ENCODE measurements at places on chromosomes 7 and 10.

- DNase-seq: no peak
These were observed 42.8 kb upstream of the POM121L12 start for GRCh38 chr7:52992479-52993162.

- no peak for DNase-seq
These were observed 14.0 kb downstream of the AP5Z1 start for GRCh38 chr7:4789194-4790077.

GRCh38 chr10:116108095-116108494, 164.9 kb downstream of the GFRA1 start:
- no peak for DNase-seq

- no peak for DNase-seq
These were observed 76.5 kb upstream of the FGL2 start for GRCh38 chr7:77276120-77276519.

DNA sequence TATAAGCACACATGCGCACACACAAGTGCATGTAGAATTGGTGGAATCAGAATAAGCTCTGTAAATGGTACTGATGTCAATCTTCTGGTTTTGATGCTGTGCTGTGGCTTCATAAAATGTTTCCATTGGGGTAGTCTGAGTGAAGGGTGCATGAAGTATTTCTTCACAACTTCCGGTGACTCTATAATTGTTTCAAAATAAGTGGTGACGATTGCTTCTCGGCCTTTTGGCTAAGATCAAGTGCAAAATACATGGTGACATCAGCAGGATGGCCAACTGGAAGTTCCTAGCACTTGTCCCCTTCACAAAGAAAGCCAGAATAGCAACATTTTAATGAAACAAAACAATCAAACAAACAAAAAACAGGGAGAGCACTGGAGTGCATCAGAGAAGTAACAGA, 41.6 kb upstream of the CAMK2B start:
- no peak for DNase-seq

GRCh38 chr7:47647181-47647917, 65.4 kb upstream of the TNS3 start:
- DNase-seq: no peak

- peak; percentile 92 for DNase-seq
These were observed 26.5 kb downstream of the GTF2IRD1 start for GRCh38 chr7:74479961-74480829.
